ENCODE measurements at places on chromosomes 1 and 21.

DNA sequence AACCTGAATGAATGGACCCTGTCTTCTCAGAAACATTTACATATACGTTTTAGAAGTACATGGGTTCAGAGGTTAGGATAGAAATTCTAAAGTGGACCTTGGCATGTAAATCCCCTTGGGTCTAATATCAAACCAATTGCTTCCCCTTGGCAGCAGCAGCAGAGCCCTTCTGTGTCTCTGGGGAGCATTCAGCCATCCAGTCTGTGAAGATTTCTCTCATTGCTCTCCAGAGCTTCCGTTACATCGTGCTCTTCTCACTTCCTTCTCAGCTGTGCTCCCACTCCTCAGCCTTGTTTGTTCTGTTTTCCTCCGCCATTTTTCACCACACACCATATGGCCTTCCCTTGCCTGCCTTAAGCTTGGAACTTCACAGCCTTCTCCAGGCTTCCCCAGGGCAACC lies 61.5 kb upstream of the ATP1B1 start:
- no peak for DNase-seq

GRCh38 chr1:111032295-111032897 lies 68.7 kb upstream of the LRIF1 start:
- DNase-seq: peak; percentile 37

GRCh38 chr1:64550946-64551605 lies 81.1 kb downstream of the CACHD1 start:
- DNase-seq: no peak

- DNase-seq: no peak
These were observed 26.3 kb downstream of the PRDX6 start for GRCh38 chr1:173503391-173503790.

GRCh38 chr1:78045926-78046778 lies at the start of gene GIPC2:
TSS of gene GIPC2 (plus strand) at chr1:78045966. CDS start at chr1:78046095, 129 bp downstream.
- no peak for DNase-seq

DNA sequence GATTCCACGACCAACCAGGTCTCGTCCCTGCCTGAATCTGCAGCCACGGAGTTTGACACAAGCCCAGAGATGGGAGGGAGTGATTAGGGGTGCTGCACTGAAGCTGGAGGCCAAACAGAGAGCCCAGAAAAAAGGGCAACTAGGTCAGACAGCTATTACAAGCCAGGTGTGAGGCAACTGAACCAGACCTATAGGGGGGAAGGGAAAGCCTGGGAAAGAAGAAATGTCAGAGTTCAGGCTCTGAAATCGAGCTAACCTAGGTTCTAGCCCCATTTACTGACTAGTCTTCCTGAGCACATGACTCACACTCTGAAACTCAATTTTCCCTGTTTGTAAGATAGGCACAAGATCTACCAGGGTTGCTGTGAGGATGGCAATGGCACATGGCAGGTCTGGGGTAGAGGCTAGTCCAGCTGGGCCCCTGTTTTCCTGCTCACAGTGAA lies 1.7 kb downstream of the DHCR24 start:
- no peak for DNase-seq

DNA sequence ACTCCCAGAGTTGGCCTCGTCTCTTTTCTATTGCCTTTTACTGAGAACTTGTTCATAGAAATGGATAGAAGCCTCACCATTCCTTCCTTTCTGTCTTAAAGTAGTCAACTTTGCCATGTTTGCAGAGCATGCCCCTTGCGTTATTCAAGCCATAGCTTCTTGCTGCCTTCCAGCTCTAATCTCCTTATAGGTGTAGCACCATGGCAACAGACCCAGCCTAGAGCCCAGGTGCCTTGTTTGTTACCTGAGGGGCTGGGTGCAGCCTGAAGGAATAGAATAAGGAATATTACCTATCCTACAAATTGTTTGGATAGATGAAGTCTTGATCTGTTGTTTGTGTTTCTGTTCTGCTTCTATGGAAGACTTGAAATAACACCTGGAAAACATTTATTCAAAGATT lies 59.9 kb downstream of the CLEC20A start:
- DNase-seq: no peak

DNA sequence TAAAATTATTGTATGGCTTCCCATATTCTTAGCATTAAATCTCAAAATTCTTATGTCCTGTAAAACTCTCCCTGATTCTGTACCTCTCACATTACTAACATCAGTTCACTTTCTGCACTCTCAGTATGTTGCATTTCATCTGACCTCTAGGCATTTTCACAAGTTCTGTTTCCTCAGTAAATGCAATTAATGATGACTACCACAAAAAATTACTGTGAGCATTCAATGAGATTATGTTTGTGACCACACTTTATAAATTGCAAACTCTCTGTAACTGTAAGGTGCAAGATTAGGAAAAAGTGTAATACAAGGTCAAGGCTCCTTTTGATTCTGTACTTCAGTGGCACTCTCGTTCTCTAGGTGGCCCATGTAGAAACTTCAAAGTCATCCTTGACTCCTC lies 60.4 kb downstream of the LRRC53 start:
- no peak for DNase-seq

DNA sequence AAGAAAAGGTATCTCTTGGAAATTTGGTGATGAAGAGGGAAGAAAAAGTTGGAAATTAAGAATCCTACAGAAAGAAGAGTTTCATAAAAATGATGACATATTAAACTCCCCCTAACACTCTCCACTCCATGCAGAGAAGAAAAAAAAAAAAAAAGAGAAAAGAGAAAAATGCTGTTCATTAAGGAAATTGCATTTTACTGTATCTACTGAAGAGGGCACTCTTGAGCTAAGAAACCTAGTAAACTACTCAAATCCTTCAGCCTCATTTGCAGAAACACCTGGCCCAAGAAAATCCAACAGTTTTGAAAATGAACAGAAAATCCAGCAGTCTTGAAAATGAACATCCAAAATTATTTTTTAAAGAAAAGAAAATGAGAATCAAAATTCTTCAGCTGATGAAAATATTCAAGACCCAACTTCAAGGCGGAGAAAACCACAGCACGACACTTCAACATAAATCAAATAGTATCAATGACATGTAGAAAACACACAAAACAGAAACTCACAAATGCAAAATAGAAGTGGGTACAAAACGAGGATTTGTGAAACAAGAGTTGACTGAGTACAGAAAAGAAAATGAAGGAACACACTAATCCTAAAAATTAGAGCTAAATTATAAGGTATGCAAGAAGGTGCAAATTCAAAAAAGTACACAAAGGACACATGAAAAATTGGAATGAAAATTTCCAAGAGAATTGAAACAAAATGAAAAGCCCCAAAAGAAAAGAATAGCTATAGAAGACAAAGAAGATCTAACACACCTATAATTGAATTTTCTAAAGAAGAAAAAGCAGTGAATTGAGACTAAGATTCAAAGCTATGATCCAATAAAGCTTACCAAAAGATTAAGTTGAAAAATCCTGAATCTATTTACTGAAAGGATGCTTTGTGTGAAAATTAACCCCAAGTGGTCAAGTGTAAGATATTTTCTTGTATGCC lies 73.2 kb upstream of the DNAJC6 start:
- peak; percentile 57 for DNase-seq

DNA sequence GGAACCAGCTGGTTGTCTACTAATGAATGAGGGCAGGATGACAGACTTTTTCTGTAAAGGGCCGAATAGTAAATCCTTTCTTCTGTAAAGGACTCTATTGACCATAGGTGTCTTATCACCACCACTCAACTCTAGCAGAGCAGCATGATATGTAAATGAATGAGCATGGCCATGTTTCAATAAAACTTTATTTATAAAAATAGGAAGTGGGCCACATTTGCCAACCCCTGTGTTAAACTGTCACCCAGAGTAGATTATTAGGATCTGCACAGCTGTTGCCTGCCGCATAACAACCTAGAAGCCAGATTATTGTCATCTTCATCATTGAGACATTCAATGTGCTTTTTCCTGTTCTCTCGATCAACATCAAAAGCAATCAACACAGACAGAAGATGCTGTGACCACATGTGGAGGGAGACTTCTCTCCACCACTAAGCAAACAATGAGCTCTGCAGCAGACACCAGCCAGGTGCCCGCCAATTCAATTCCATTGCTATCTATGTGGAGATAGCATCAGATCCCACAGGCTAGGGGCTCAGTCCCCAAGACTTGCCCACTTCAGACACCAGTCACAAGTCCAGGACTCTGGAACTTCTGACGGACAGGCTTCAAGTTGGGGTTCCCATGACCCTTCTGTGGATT lies 6.8 kb upstream of the EFHD2 start:
- DNase-seq: no peak

GRCh38 chr1:209105701-209106100 lies 477.8 kb upstream of the CAMK1G start:
- no peak for DNase-seq

- DNase-seq: no peak
These were observed 603.1 kb upstream of the ADGRL2 start for GRCh38 chr1:81197591-81197990.

GRCh38 chr1:110787328-110788071 lies 85.4 kb upstream of the CD53 start:
- DNase-seq: peak; percentile 10

DNA sequence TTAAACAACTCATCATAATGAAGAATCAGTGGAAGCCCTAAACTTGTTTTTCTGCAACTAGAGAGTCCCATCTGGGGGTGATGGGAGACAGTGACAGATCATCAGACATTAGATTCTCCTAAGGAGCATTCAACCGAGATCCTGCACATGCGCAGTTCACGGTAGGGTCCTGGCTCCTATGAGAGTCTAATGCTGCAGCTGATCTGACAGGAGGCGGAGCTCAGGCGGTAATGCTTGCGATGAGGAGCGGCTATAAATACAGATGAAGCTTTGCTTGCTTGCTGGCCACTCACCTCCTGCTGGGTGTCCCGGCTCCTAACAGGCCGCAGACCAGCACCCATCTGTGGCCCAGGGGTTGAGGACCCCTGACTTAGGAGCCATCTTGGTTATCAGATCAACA lies 247.2 kb downstream of the FMN2 start:
- DNase-seq: no peak

DNA sequence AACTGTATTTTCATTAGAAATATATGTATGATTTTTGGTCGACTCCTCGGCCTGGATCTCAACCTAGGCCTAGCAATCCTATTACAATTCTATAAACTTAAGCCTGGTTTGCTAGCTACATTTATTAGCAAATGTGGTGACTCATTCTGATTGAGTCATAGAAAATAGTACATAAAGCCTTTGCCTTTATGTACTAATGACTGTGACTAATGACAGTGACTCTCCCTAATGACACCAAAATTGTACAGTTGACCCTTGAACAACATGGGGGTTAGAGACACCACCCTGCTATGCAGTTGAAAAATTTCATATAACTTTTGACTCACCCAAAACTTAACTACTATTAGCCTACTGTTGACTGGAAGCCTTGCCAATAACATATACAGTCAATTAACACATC lies 78.9 kb downstream of the CLEC20A start:
- DNase-seq: no peak

DNA sequence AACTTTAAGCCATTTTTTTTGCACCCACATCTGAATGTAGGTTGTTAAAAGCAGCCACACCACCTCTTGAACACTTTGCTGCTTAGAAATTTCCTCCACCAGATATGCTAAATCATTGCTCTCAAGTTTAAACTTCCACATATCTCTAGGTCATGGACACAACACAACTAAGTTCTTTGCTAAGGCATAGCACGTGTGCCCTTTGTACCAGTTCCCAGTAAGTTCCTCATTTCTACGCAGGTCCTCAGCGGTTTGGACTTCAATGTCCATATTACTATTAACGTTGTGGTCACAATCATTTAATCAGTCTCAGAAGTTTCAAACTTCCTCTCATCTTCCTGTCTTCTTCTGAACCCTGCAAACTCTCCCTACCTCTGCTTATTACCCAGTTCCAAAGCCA lies 661.6 kb upstream of the PKN2 start:
- DNase-seq: no peak

- DNase-seq: no peak
These were observed 119.3 kb downstream of the NPHP4 start for GRCh38 chr1:5872886-5873285.

DNA sequence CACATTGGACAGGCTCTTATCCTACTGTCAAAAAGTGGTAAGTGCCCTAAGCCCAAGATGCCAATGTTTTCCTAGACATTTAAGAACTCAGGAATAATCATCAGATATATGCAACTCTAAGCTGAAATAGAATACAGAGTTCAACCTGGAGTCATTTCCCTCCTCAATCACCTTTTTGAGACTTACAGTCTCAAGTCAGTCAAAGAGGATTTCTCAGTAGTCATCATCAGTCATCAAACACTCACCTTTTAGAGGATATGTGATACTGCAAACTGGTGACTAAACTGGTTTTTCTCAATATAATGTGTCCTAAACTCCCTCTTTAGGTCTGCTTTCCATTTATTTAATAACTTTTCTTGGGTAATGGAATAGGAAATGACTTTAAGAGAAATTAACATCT lies 145.3 kb upstream of the ADAMTS5 start:
- no peak for DNase-seq

DNA sequence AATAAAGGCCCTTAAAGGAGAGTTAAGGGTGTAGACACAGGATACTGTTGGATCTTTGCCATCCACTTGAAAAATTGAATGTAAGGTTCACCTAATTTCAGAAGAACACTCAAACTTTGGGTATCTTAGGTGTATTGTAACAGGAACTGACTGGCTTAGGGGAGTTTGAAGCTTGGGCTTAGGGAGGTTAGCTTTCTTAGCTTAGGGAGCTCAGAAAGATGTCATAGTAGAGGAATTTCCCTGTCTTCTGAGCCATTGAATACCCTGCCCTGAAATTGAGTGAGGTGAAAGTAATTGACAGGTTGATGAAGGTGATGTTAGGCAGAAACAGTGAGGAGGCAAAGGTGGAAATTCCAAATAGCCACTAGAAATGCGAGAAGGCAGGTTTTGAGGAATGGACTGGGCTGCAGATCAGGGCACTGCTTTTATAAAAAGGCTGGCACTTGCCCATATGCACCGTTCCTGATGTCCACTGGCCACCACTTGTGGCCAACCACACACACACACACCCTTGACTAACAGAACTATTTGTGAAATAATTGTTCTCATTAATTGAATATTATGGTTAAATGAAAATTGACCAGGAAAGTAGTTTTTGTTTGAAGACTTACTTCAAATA lies 16.5 kb downstream of the BACH1 start:
- no peak for DNase-seq

- no peak for DNase-seq
These were observed 582.8 kb downstream of the PTBP2 start for GRCh38 chr1:97304366-97304765.

DNA sequence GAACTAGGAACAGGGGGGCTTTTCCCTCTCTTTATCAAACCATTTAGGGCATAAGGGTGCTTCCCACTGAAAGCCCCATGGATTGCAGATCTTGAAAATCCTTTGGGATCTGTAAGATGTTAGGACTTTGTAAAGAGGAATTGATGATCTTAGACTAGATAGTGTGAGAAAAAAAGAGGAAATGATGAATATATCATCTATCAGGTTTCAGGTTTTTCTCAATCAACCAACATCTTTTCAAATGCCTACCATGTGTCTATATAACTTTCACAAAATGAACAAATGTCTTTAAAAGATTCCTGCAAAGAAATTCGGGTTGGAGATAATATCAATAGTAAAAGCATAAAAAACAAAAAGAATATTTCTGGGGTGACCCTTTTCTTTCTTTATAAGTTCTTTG lies 50.1 kb downstream of the KCNC4 start:
- DNase-seq: no peak

GRCh38 chr1:116690849-116691406 lies 23.4 kb upstream of the IGSF3 start:
- no peak for DNase-seq
